ENCODE measurements at places on chromosomes 1 and 21.

- DNase-seq = no peak
These were observed 4.9 kb downstream of the WNT9A start for GRCh38 chr1:227942716-227943261.

GRCh38 chr1:109762821-109763645 lies 690 bp downstream of the EPS8L3 start:
- DNase-seq = peak; percentile 47

GRCh38 chr1:215992620-215993019 lies 425.5 kb downstream of the KCTD3 start:
- DNase-seq = no peak

DNA sequence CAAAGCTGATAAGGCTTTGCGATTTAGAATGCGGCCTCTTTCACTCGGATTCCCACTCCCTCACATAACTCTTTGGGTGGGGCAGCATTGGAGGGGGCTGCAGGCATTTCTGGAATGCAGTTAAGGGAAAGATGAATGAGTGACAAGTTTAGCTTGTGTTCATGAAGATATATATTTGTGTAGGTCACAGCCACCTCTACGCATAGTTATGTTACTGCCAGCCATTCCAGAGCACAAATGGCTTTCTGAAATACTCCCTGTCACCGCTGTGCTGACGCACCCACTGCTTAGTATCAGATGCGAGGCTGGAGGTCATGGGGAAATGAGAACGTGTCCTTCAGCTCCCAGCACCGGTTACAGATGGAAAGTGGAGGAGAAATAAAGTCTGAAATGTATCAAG lies 54.1 kb upstream of the ATP1A1 start:
- DNase-seq = peak; percentile 81

DNA sequence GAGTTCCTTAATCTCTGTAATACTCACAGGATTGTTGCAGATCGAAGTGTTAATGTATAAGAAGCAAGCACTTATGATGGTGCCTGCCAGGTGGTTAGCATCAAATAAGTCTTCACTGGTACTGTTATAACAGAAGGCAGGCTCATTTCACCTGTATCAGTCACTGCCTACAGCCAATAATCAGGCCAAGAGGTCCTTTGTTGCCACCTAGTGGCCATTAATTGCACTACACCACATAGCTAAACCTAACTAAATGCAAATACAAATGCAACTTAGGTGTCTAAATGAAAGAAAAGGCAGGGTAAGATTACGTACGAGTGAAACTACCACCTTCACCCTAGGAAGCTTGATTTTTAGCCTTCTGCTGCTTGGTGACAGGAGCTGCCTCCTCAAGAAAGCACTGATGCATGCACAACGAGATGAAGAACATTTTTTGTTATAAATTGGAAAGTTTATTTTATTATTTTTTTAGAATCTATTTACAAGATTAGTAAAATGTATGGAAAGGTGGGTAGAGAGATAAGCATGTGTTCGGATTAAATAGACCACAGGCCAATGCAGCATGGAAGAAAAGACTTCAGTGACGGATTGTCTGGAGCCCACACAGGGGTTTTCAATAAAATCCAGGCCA lies 334.8 kb upstream of the CAMK1G start:
- peak; percentile 37 for DNase-seq

DNA sequence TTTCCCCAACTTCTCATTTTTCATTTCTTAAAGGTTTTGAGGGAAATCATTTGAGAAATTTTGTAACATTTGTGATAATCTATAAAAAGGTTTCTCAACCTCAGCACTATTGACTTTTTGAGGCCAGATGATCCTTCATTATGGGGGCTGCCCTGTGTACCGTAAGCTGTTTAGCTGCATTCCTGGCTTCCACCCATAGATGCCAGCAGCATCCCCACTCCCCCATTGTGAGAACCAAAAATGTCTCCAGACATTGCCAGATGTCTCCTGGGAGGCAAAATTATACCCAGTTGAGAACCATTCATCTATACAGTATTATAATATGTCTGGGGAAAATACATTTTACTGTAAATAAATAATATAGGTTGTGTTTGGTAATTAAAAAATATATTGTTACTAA lies 146.0 kb downstream of the PBX1 start:
- DNase-seq = no peak

GRCh38 chr1:95984798-95985374 lies 736.7 kb upstream of the PTBP2 start:
- no peak for DNase-seq

DNA sequence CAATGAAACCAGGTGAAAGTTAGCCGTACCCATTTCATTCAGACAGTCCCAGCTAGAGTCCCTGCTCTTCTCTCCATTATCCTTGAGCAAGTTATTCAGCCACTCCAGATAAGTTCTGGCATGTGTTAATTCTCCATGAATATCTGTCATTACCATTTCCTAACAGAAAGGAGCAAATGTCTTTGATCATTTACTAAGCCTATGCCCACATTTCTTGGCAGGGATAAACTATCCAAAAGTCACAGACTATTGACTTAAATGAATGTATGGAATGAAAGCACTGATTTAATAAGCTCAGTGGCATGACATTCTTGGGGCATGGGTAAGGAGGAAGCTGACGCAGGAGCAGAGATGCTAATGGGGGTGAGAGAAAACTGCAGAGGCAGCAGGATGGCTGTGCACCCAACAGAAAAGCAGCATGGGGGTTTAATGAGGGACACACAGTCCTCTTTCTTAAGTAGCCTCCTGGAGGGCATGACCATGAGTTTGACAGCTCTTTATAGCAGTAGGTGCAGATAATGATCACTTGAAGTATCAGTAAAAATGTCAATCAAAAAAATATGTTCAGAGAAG lies 17.6 kb upstream of the DHCR24 start:
- no peak for DNase-seq

DNA sequence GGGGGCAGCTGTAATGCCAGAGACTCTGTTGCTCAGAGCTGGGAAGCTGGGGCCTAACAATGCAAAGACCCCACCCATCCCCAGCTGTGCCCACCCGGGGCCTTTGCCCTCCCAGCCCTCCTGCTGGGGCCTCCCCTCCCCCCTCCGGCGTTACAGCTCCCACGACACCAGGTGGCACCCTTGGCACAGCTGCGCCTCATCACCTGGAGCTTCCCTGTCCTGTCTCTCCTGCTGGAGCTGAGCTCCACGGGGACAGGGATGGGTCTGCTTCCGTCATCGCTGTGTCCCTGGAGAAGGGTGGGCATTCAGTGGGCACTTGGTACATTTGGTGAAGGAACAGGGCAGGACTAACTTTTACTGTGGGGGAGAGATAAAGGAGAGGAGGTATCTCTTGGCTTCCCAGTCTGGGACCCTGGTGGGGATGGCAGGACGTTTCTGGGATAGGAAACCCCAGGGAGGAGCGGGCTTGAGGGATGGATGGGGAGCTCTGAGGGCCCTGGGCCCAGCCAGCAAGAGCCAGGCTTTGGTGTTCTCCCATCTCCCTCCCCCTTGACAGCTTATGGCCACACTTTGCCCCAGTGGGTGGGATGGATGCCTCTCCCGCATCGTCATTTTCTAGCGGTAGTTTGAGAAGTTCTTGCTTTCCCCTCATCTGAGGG lies 453.2 kb downstream of the PTPRU start:
- DNase-seq = no peak

- no peak for DNase-seq
These were observed 2.5 kb upstream of the ELAVL4 start for GRCh38 chr1:50106095-50106761.

DNA sequence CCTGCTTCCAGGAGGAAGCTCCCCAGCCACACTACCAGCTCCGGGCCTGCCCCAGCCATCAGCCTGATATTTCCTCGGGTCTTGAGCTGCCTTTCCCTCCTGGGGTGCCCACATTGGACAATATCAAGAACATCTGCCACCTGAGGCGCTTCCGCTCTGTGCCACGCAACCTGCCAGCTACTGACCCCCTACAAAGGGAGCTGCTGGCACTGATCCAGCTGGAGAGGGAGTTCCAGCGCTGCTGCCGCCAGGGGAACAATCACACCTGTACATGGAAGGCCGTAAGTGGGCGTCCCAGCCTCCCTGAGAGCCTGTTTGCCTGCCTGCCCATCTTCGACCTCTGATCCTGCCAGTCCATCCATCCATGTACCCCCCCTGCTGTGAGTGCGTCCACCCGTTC lies 3.6 kb downstream of the ECM1 start:
- no peak for DNase-seq

DNA sequence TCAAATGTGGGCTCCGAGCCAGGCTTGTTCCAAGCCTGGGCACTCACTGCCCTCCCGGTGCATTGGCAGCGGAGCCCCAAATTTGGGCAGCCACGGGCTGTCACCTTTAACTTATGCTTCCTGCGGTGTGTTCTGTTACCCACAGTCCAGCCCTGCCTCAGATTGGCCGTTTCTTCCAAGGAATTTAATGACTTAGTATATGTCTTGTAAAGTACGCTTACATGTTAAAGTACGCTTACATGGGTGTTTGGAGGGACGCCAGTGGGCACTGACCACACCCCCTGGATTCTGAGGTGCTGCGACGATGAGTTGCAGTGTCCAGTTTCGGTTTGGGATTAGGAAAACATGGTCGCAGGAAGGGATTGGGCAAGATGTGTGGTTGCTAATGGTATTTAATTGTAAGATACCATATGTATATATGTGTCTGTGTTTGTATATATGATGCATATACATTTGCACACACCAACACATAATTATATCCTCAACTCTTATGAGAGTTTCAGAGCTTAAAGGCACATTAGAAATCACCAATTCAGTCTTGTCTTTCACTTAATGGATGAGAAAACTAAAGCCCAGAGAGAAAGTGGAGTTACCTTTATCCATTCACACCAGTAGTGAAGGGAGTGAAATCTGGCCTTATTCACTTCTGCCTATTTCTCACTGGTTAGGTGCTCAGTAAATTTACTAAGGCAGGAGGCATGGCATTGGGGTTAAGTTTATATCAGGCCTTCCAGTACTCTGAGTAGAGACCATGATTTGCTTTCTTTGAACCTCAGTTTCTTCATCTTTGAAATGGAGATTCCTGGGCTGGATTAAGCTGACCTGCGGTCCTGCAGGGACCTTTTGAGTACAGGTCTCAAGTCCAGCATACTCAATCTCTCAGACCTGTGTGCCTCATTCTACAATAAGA lies 1.0 kb downstream of the SMYD2 start:
- DNase-seq = peak; percentile 23

GRCh38 chr1:100795646-100795985 lies 76.1 kb downstream of the VCAM1 start:
- DNase-seq = no peak

DNA sequence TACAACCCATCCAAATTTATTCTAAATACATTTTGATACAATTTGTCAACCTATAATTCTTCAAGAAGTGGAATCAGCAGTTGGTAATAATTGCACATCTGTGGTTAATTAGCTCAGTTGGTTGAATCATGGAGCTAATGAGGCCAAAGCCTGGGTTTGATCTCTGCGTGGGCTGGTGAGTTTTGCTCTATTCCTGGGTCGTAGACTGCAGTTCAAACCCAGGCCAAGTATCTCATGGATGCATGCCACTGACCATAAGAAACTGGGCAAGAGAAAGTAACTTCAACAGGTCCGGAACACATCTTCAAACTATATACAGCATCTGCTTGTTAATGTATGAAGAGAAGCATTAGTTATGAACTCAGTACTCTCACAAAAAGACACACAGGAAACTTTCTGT lies 779.7 kb downstream of the USP25 start:
- DNase-seq = no peak

DNA sequence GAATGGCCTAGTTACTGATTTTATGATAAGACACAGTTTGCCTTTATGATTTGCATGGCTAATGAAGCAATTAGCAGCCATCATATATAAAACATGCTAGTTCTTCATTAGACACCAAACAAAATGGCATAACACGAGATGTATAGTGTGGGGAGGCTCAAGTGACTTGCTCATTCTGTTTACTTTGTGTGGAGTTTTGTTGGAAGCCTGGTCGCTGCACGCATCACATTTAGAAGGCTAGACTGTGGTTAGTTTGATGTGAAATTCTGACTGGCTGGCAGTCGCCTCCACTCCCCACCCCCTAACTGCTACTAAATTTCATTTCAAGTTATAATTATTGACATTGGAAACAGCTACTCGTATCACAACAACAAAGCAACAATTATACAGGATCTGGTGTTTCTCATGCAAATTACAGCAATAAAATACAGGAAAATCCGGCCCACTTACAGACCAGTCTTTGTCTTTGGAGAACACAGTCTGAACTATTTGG lies 356.1 kb downstream of the LMO4 start:
- no peak for DNase-seq

DNA sequence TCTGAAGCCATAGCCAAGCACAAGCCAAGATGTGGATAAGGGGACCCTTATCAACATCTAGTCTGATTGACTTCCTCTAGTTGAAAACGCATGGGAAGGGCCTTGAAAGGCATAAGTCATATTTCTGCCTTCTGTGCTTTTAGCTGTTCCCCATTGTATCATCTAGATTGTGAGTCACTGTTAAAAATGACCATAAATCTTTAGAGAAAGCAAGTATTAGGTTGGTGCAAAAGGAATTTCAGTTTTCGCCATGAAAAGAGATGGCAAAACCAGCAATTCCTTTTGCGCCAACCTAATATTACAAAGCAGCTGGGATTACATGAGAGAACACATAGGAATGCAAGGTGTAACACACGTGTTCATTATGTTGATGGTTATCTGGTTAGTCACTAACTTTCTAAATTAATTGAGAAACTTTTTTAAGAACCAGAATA lies 63.6 kb downstream of the CLIC6 start:
- no peak for DNase-seq

DNA sequence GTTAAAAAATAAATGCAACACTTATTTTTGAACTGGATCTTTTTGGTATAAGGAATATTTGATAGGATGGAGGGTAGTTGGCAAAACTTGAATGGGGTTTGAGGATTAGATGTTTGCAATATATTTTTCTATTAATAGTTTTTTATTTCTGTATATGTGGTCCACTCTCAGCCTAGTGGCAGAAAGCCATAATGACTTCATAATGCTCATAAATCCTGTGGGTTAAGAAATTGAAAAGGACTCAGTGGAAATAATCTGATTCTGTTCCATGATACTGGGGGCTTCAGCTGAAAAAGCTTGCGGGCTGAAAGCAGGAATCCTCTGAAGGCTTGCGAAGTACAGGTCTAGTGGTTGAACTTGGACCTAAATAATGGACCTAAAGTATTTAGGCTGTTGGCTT lies 1028.6 kb upstream of the PRMT6 start:
- no peak for DNase-seq

DNA sequence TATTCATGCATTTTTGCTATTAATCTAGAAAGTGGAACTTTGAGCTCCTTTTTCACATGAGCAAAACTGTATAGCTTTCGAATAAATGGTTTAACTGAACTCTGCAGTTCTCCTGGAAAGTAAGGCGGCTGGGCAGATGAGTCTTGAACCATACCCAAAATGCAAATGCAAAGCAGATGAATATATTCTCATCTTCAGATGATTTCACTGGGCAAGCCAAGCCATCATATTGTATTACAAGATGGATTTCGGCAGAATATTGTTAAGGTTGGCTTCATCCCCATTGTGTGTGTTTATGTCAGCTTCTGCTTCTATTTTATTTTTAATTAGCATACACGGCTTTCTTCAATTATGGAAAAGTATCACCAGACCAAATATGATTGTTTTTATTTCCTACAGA lies 209.6 kb downstream of the GREM2 start:
- DNase-seq = no peak

DNA sequence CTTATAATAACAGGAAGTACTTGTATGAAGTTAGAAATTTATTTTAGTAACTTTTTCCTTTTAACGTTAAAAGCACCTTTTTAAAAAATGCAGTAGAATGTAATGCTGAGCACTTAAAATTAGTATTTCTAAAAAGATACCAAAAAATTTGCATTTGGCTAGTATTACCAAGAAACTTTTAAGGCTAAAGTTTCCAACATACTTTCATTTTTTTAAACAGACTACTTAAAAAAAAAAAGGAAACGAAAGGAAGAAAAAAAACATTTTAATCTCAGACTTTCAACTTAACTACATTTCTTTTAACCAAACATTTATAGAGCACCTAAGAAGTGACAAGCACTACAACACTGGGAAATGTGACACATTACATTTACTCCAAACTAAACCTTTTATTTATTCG lies 2.8 kb downstream of the ARID4B start:
- no peak for DNase-seq
